ENCODE measurements at places on chromosomes 3 and 15.

GRCh38 chr3:23934253-23934652, 10.8 kb upstream of the NR1D2 start:
- DNase-seq, result no peak

GRCh38 chr3:29484633-29485032, 203.8 kb downstream of the RBMS3 start:
- DNase-seq, result no peak

GRCh38 chr3:156694536-156694935, 20.1 kb downstream of the TIPARP start:
- no peak for DNase-seq

DNA sequence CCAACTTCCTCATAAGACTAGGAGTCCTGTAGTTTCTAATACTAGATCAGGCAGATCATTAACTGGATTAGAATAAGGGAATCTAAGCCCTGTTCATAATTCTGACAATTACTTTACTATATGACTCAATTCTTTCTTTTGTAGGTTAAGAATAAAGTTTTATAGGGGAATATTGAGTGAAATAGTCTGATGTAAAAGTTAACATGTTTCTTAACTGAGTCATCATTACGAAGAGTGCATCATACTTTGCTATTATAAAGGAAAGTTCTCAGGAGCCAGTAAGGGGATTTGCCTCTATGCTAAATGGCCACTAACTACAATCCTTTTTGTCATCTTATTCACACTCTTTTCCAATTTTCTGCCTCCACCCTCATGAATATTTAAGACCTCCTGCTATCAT, 63.1 kb downstream of the POLQ start:
- DNase-seq, result peak; percentile 11

GRCh38 chr15:34952481-34952880, 17.1 kb downstream of the AQR start:
- no peak for DNase-seq

DNA sequence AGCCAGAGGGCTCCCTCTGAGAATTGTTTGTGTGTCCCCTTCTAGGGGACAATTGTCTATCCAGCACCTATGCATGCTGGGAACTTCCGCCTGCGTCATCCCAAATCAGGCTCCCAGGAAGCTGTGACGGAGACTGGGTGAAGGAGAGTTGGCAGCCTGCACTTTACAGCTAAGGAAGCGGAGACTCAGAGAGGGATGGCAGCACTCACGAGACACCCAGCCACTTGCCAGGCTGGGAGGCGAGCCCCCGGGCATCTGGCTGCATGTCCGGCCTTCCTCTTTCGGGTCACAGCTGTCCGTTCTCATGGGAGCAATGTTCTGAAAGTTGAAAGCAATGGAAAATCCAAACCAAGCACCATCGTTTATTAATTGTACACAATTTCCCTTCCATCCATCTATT, 45.5 kb upstream of the SLC6A11 start:
- DNase-seq, result no peak

DNA sequence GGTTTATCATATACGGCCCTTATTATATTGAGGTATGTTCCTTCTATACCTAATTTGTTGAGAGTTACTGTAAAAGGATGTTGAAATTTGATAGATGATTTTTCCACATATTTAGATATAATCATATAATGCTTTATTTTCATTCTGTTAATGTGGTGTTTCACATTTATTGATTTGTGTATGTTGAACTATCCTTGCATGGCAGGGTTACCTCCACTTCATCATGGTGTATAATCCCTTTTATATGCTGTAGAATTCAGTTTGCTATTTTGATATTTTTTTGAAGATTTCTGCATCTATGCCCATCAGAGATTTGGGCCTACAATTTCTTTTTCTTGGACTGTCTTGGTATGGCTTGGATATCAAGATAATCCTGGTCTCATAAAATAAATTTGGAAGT, 355.5 kb downstream of the EDEM1 start:
- no peak for DNase-seq

GRCh38 chr3:42101048-42101447, 9.9 kb downstream of the TRAK1 start:
- DNase-seq, result peak; percentile 50

DNA sequence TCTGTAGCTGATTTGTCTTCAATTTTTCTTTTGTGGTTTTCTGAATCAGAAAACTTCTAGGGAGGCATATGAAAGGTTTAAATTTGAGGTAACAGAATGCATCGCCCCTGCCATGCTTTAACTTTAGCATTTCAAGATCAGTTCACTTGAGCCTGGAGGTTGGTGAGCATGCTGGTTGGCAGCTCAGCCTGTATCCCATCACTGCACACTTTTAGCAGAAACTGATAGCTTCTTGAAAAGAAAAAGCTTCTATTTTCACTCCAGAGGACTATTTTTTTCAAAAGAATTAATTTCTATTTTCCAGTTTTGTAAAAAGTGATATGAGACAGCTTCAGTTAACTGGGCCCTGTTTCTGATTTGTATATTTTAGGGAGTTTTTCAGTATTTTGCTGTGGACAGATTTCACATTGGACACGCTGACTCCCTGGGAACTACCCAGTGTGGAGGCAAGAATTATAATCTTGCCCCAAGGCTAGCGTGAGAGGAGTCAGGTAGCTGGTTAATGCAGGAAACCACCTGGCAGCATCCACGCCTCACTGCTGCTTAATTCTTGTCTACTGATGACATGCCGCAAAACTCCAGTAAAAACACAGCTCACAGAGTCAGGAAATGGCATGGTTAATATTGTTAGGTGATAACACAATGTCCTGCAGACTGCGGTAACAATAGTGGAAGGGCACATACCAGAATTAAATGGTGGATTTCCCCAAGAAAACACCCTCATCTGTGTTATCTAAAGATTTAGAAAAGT, 71.4 kb downstream of the DUT start:
- DNase-seq, result no peak

- DNase-seq, result no peak
Measured at GRCh38 chr3:3031326-3031725, 78.8 kb downstream of the IL5RA start.

DNA sequence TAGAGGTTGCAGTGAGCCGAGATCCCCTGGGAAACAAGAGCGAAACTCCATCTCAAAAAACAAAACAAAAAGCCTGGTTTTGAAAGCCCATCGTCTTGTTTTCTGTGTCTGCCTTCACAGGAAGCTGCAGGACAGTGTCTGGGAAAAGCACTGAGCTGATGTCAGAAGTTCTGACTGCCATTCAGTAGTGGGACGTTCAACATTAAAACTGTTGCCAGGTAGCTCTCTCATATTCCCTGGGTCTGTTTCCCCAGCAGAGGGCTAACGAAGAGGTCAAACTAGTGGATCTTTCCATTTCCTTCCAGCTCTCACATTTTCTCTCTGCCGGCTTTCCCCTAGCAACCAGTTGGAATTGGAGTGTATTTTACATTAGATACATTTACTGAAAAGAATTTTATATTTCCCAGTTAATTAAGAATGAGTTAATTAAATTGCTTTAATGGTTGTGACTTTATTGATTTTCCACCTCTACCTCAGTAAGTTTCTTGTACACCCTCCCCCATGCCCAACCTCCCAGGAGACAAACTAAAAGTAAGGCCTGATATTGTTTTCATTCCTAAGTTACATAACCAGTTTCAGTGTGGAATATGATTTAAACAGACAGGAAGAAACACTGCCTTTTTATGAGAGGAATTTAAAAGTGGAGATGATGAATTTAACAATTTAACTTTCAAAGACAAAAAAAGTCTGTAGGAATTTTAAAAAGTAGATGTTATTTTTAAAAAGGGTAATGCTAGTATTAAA, 29.9 kb downstream of the RCN2 start:
- DNase-seq, result no peak

DNA sequence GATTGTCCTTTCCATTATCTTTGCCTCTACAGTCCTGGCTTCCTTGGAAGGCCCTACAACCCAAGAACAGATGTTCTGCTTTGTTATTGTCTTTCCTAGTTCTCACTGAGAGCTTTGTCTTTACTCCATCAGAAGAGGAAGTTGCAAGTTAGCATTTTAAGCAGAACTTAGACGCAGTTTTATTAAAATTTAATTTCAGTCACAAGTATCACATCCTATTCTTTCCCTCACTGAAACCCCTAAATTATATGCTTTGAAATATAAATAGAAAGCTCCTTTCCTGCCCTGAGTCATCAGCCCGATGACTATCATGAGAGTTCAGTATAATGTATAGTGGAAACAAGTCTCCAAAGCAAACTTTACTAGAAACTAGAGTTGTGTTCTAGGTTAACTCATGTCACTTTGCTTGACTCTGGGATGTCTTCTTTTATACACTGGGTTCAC, 291.2 kb upstream of the RBMS3 start:
- DNase-seq, result peak; percentile 87

GRCh38 chr15:38053776-38054175, 119.3 kb downstream of the TMCO5A start:
- DNase-seq, result no peak

Data from foreskin melanocyte (primary cell).